ENCODE measurements at places on chromosomes 2 and 18.

DNA sequence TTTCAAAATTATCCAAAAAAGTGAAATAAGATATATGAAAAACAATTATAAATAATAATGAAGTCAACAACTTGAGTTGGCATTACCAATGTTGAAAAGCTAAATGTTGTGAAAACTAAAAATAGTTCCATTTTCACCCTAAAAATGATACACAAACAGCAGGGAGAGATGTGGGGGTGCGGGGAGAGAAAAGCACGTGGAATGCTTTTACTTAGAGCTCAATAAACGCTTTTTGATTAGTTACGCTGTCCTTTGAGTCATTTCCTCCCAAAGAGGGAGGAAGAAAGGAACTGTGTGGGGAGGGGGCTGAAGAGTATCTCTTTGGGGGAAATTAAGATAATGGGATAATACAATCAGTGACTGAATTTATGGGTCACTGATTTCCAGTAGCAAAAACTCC lies 29.2 kb downstream of the ZNF521 start:
- no peak for DNase-seq

GRCh38 chr2:170887496-170887895 lies 41.6 kb upstream of the GORASP2 start:
- no peak for DNase-seq

DNA sequence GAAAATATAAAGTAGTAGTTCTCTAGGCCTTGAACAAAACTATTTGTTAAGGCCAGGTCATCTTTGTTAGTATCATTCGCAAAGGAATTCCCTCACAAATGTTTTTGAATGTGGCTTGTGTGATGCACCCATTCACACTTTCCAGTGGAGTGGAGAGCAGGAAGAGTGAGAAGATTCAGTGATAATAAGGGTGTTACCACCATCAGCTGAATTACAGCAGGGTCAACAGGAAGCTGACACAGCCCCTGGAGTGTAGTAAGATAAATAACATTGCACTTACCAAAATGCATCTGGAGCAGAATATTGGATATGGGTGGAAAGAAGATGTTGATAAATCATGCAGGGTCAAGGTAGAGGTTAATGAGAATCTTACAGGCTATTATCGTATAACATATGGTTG lies 231.0 kb downstream of the DSC3 start:
- DNase-seq, result no peak

- no peak for DNase-seq
Observed at GRCh38 chr2:205267323-205267722, 415.0 kb upstream of the NRP2 start.

DNA sequence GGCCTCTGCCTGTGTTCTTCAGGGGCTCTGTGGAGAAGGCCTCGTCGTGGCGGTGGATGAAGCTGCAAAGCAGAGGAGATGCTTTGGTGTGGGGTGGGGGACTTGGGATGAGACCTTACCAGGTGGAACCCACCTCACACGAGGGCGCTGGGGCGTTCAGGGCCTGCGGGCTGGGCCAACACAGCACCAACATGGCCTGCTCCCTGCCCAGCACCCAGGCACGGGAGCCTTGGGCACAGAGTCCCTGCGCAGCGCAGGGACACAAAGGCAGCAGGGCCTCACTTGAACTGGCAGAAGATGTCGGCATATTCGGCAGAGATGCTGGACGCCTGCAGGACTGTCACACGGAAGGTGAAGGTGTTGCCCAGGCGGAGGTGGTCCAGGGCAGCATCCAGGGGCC lies 53.8 kb downstream of the AQP12A start:
- no peak for DNase-seq

DNA sequence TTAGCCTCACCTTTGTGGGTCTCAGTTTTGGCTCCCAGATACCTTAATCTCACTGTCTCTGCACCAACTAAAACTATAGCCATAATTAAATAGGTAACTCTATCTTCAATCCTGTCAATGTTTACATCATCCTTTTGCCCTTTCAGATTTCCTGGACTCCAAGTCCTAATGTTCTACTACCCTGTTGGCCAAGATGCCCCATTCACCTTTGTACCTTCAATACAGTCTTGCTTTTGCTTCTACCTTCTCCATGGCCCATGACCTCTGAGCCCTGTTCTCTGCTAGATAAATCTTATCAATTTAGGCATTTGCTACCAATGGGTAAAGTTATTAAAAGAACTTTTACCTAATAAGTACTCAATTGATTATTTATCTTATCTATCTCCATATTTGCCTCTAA lies 635.5 kb downstream of the ARHGAP15 start:
- DNase-seq, result no peak
